ENCODE measurements at places on chromosomes 7 and 10.

- no peak for DNase-seq
Measured at GRCh38 chr10:131626274-131626673, 274.5 kb upstream of the PPP2R2D start.

DNA sequence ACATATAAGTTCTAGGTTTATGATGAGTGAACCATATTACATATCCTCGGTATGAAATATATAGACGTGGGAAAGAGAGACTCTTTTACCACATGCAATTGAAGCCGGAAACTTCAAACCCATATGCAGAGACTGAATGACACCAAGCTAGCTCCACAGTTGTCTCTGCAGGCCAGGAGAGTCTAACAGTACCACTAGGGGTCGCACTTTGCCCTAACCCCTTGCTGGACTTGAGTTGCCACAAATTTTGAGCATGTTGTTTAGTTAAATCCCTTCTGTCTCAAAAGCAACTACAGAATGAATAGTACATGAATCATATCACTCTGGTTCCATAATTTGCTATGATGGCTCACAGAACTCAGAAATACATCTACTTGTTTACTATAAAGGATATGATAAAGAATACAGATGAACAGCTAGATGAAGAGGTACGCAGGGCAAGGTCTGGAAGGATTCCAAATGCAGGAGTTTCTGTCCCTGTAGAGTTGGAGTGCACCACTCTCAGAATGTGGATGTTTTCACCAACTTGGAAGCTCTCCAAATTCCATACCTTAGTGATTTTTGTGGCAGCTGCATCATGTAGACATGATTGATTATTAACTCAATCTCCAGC, 112.4 kb upstream of the YAE1 start:
- DNase-seq: no peak

- DNase-seq: no peak
Measured at GRCh38 chr7:4080954-4081353, 601.1 kb upstream of the FOXK1 start.

- peak; percentile 6 for DNase-seq
Measured at GRCh38 chr10:58513188-58514110, 777 bp downstream of the BICC1 start.

GRCh38 chr7:134374291-134374690, 57.6 kb upstream of the SLC35B4 start:
- no peak for DNase-seq

GRCh38 chr7:74672343-74672915, 14.9 kb downstream of the GTF2I start:
- DNase-seq: no peak

- DNase-seq: no peak
Measured at GRCh38 chr10:111137587-111137986, 60.8 kb downstream of the ADRA2A start.

DNA sequence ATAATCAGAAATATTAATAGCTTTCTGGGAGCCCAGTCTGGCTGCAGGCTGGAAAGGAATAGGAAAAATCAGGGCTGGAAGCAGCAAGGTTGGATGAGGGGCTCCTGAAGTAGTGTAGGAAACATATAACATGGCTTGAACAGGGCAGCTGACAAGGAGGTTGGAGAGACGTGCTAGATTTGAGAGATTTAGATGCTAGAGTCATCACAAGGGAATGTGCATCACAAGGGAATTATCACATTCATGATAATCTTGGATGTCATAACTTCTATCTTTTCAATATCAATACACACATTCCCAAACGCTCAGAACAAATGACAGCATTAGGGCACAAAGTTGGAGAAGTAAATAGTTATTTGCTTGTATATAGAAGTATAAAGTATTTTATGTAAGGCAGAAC, 120.9 kb upstream of the EGFR start:
- DNase-seq: no peak

DNA sequence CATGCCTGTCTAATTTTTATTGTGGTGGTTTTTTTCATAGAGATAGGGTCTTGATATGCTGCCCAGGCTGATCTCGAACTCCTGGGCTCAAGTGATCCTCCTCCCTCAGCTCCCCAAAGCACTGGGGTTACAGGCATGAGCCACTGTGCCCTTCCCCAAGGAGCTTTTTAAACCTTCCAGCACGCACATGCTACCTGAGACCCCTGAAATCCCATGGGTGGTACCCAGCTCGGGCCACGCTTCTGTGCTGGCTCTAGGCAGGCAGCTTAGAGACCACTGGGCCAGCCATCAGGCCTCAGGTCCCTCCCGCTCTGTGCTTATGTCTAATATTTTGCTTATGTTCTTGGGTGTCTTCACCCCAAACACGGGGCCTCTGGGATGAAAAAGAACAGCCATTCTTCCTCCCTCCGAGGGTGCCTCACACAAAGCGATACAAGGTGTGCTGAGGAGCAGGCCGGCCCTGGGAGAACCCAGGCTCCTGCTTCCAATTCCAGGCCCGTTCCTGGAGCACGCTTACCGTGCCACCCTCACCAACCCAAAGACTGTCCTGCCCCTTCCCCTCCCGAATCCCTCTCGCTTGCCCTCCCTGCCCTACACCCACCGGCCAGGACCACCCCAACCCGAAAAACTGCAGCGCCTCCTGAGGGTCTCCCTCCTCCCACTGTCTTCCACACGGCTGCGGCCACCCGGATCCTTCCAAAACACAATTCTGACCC, 10.9 kb downstream of the SPOCK2 start:
- no peak for DNase-seq

DNA sequence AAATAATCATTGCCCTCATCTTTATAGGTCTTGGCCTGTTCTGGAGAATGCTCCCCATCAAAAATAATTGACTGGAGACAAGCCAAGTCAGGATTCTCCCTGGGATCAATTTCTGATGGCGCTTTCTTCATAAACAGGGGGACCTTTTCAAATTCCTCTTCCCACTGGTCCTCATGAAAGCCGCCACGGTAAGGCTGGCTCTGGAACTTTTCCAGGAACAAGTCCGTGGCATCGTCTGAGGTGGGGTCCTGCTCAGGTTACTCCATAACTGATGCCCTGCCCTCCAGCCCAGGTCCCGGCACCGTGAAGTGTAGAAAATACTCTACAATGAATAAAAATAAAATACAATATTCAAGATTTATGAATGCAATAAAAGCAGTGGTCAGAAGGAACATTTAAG, 79.4 kb upstream of the IGFBP3 start:
- DNase-seq: no peak

GRCh38 chr10:60050366-60050765, 144.0 kb upstream of the CCDC6 start:
- DNase-seq: no peak

DNA sequence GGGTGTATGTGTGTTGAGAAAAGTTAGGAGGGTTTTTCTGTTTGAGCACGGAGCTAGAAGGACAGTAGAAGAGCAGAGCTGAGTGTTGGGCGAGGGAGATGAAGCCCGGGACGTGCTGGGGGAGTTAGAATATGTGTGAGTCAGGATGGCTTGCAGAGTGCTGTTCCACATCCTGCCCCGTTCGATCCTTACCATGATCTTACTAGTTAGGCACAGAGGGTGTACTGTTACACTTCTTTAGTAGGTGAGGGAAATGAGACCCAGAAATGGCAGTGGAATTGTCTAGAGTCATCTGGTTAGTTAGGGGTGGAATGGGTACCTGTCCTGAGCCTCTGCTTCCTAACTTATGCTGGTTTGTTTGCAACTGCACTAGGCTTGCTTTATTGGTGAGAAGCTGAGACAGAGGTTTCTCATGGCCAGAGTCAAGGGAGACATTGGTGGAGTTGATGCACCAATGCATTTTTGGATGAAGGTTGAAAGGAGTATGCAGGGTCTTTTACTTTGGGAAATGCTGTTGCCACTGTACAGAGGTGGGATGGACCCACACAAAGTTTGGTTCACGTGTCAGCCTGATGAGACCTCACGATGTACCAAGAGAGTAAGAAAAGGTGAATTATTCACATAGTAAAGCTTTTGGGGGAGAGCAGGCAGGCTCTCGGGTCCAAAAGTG, 42.4 kb downstream of the CCNY start:
- no peak for DNase-seq

DNA sequence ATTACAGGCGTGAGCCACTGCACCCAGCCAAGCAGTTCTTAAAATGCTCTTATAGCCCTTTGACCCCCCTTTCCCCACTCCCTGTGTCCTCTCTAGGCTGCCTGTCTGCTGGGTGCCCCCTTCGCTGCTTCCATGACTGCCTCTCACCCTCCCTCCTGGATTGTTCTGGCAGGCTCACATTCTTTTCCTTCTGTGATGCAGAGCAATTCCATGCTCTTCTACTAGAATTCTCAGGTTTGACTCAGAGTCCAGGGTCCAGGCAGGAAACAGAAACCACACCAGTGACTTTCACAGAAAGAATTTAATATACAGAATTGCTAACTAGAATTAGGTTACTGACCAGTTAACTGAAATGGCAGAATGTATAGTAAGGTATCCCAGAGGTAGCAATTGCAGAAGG, 244.8 kb downstream of the BAMBI start:
- DNase-seq: no peak

DNA sequence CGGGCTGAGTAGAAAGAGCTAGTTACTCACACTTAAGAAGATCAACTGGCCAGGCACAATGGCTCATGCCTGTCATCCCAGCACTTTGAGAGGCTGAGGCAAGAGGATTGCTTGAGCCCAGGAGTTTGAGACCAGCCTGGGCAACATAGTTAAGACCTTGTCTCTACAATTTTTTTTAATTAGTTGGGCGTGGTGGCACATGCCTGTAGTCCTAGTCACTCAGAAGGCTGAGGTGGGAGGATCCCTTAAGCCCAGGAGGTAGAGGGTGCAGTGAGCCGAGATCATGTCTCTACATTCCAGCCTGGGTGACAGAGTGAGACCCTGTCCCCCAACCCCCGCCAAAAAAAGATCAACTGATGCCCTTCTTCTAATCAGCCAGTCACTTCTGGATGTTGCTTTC, 74.6 kb upstream of the ATP6V0A4 start:
- no peak for DNase-seq

DNA sequence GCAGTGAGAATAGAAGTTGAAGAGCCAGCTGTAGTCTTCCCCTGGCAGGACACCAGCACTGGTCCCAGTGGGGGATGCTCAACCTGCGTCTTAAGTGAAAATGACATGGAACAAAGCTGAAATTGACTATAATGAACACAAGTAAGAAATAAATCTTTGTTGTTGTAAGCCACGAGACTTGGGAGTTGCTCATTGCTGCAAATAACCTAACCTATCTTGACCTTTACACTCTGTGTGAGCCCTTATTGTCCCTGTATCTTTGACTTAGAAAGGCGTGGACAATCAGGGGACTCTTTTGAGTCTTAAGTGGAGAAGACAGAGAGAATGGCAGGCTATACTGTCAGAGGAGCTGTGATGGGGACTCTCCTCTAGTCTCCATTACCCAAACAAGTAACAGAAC, 16.9 kb downstream of the ZC3HAV1L start:
- no peak for DNase-seq

DNA sequence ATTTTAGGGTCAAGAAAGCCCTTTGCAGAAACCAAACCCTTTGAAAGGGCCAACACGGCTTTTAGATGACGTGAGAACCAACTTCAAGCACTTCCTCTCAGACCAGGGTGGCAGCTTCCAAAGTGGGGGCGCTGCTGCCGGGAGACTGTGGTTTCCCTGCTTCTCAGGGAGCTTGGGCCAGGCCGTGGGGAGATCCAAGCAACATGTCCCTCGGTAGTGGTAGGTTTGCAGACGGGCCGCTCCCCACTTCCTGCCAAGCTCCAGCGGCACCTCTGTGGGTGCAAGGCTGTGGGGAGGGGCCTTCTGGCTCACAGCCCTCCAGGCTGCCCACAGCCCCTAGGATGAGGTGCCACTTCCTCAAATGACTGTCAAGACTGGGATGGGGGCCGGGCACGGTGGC, 132.4 kb downstream of the FAM53B start:
- no peak for DNase-seq

DNA sequence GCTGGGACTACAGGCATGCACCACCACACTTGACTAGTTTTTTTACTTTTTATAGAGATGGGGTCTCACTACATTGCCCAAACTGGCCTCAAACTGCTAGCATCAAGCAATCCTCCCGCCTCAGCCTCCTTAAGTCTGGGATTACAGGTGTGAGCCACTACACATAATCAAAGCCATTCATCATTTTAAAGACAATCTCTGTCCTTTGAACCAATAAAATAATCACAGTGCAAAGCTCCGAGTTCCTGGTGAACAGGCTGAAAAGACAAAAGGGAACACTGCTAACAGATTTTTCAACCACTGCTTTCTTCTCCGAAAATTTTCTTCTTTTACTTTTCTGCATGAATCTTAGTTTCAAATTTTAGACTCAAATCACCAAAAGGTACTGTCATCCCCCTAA, 58.5 kb downstream of the PARD3 start:
- no peak for DNase-seq

- DNase-seq: no peak
Measured at GRCh38 chr7:141166926-141167325, 93.1 kb downstream of the TMEM178B start.

GRCh38 chr7:120997882-120998474, 9.5 kb downstream of the CPED1 start:
- DNase-seq: no peak

GRCh38 chr7:2628130-2628482, 3.7 kb upstream of the TTYH3 start:
- DNase-seq: no peak

GRCh38 chr7:120553491-120553890, 280.5 kb downstream of the KCND2 start:
- DNase-seq: no peak

GRCh38 chr10:17235136-17235535, 7.1 kb downstream of the VIM start:
- no peak for DNase-seq

GRCh38 chr7:35799846-35800717, 775 bp upstream of the SEPTIN7 start:
- peak; percentile 67 for DNase-seq

GRCh38 chr7:112202816-112203215, 3.4 kb downstream of the DOCK4 start:
- DNase-seq: no peak

GRCh38 chr10:66752714-66753113, 173.1 kb upstream of the LRRTM3 start:
- DNase-seq: no peak

- no peak for DNase-seq
Measured at GRCh38 chr10:89431977-89432376, 17.6 kb downstream of the IFIT5 start.

DNA sequence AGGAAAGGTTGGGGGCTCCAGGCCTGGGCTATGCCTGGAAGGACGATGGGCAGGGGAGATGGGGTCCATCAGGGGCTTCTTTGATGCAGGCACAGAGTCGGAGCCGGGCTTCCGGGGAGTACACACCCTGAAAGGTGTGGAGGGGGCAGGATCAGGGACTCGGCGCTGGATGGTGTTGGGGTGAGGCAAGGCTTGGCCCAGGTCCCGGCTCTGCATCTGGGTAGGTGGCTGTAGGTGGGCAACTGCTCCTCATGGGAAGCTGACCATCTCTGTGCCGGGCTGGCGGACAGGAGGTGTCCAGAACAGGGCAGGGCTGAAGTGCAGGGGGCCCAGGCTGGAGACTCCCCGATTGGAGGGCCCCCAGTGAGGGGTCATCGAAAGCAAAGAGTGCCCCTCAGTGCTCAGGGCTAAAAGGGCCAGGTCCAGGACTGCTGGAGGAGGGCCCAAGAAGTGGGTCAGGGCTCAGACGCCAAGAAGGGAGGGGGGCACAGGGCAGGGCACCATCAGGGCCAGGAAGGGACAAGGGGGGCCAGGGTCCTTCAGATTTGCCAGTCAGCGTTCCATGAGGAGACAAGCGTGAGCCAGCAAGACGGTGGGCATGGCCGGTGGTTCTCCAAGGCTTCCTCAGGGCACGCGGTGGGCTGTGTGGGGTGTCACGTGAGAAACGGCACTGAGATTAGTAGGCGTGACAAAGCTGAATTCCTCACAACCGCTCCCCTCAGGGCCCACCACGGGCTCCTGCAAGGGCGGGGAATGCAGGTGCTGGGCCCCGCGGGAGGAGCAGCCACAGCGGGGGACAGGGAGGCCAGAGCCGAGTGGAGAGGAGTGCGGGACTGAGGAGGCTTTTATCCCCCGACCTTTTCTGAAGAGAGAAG, 97.0 kb downstream of the BMS1 start:
- no peak for DNase-seq
